ENCODE measurements at places on chromosomes 1 and 21.

GRCh38 chr1:233424779-233425178 is 97.3 kb downstream of the MAP3K21 start:
- DNase-seq = no peak

GRCh38 chr1:246078888-246079252 is 428.2 kb downstream of the SMYD3 start:
- no peak for DNase-seq

DNA sequence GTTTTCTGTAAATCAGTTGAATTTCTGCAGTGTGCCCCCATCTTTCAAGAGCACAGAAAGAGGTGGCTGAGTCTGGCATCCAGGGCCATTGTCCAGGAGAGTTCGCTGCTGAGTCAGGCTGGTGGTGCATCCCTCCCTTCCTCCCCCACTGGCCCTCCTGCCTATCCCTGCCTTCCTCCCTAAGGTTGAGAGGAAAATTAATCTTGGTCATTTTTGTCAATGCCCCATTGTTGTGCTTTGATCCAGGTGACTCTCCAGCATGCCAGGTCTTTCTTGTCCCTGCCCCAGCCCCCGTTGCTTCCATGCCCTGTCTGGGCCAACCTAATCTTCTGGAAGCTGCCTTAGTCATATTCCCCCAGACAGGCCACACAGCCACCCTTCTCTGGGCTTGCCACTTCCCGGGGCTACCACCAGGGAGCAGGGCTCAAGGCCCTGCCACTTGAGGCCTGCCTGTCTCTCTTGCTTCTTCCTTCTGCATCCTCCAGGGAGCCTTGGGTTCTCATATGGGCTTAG is 26.6 kb downstream of the PROK1 start:
- no peak for DNase-seq

DNA sequence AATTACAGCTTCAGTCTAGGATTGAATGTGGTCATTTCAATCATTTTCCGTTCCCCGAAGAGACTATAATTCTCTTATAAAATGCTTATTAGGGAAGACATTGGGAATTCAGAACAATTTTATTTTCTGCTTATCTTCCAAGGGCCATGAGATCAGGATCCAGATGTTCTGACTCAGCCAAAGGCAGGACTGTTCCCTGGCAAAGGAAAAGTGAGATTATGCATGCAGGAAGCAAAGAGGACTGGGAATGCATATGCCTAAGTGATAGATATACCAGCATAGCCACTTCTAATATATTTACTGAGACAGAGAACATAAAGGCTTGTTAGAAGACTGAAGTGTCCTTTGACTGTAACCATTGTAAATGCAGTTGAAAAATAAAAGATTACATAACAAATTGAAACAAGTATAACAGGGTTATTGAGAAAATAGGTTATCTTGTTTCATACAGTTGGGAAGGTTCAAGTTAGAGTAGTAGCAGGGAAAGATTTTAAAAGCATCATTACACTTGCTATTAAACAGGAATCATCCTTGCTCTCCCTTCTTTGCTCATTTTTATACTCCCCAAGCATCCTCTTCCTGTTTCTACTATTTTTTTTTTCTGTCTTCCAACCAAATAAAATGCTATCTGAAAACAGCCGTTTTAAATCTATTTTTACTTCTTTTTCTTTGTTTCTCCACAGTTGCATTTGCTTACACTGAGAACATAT is 439.6 kb upstream of the ADAMTS5 start:
- no peak for DNase-seq

GRCh38 chr1:209218981-209219380 is 364.5 kb upstream of the CAMK1G start:
- no peak for DNase-seq

DNA sequence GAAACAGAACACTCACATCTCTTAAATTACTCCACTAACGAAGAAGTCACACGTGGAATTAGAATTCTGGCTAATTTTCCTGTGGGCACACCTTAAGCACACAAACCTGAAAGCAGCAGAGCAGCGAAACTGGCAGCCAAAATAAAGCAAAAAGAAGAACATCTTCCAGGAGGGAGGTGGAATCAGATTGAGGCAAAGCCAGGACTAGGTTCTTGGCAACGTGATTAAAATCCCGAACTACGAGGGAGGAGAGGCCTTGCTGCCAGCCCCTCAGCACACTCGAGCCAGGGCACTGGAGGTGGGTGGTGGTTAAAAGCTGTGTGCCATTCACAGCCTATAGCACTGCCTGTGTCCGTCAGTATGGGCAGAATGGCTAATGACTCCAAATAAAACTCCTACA is 58.0 kb downstream of the HIVEP3 start:
- DNase-seq = no peak

- DNase-seq = no peak
Observed at GRCh38 chr1:190679044-190679443, 201.4 kb upstream of the BRINP3 start.

DNA sequence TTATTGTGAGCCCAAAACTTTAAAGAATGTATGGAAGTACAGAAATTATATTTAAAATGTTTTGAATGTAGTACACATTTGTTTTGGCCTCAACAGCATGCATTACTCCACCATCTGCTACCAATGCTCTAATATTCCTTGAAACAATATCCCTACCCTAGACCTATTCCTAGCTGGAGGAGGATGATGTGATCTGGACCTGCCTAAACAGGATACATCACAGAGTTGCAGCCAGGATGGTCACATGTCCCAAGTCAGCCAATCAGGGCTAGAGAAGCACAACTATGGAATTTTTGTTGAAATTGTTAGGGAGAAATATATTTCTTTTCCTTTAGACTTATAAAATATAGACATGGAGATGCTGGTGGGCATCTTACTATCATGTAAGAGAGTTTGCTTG is 623.3 kb upstream of the NR5A2 start:
- DNase-seq = no peak

DNA sequence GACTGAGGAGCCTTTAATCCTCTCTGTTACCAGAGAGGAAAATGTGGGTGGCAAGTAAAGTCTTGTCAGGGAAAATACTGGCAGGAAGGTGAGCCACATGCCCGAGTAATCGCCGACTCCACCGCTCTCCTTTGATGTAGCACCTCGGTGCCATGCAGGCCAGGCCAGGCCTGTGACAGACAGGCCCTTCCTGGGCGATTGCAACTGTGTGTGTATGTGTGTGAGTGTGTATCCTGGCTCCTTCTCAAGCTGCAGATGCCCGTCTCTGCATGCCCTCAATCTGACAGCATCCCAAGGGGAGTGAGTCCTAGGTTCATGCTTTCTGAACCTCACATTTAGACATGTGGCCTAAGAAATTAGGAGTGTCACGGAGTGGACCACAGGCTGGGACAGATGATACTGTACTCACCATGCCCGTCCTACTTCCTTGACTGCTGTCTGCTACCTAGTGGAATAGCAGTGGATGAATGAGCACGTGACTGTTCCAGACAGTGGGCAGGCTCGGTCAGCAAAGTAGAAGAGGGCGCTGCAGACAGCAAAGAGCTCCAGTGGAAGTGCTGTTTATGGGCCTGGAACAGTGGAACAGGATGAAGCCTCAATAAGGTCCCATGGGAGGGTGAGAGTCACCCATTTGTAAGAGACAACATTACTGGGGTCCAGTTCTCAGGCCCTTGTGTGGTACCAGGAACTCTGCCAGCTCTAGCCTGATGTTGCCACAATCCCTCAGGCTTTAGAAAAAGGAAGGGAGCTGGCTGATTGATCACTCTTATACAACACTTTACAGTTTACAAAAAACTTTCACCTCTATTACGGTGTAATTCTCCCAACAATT is 25.3 kb downstream of the SERTAD4 start:
- DNase-seq = no peak

GRCh38 chr1:4267381-4268261 is 367.5 kb upstream of the C1orf174 start:
- DNase-seq = no peak

DNA sequence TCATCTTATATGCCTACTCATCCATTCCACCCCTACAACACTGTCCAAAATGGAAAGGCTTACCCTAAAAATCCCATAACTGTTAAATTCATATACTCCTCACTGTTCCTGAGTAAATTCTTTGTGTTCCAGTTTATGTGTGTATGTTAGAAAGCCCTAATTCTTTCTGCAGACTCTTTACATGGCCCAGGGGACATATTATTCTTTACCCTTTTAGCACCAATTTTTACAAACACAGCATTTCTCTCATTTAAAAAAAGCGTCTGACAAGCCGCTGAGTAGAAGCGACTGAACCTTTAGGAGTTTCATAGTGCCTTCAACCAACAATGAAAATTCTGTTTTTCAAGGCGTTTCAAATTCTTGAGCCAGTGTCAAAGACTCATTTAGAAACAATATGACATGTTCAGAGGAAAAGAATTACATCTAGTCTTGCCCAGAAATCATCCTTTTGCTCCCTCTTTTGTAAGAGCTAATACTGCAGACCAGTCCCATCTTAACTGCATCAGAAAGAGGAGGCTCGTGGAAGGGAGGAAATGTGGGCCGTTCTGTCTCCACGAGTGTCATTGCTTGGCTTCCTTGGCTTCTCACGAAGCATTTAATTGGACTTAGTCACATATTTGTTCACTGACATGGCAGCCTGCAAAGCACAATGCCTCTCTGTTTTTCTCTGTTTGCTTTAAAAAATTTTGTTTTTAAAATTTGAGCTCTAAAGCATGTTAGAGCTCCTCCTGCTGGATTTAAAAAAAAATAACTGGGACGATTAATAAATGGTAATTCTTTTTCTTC is 21.3 kb upstream of the C1orf105 start:
- DNase-seq = peak; percentile 46

DNA sequence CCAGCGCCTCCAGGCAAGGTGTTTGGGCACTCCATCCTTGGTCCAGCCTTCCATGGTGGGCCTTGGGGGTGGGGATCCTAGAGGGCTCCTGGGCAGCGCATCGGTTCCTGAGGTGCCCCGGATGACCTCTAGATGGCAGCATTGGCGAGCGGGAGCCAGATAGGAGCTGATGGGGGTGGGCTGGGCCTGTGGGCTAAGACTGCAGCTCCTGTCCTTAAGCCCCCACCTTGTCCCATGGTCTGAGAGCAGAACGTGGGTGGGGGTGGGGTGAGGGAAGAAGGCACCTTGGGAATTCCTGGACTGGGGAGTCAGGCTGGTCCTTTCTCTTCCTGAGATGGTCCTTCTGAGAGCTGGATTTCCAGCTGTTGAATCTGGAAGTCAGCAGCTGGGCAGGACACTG is 93.4 kb upstream of the CSF3R start:
- DNase-seq = peak; percentile 21

GRCh38 chr1:26530410-26530894 is 891 bp downstream of the RPS6KA1 start:
- no peak for DNase-seq

DNA sequence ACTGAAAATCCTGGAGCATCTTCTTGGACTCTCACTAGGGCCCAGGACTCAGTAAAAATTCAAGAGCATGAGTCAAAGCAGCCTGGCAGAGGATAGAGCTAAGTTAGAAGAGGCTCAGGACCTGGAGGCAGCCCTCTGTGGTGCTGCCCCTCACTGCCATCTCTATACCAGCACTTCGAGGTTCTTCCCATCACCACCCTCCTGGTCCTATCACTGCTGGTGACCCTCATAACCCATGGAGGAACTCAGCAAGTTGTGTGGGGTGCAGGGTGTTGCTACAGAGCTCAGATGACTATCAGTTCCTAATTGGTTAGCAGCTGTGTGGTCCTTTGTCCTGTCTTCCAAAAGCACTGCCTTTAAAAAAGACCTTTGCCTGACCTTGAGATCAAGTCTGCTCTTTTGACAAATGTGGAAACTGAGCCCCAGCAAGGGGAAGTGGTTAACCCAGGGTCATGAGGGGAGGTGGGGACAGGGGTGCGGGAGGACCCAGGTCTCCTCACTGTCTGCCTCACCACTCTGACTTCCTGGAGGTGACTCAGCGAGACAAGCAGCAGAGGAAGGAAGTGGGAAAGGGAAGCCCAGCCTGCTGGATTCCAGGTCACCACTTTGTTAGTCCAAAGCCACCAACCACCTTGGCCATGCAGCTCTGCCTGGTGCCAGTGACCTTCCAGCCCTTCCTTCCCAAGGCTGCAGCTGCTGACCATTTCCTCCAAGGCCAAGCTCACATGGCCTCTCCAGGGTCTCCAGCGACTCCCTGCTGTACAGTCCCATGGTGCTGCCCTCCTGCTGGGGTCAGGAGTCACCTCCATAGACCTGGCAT is 199.4 kb upstream of the EDN2 start:
- no peak for DNase-seq

Measured in pancreas (tissue), 10 donors.